ENCODE measurements at places on chromosomes 11 and 22.

- DNase-seq, result no peak
Measured at GRCh38 chr11:67300256-67300755, 3.0 kb upstream of the SSH3 start.

- no peak for DNase-seq
Measured at GRCh38 chr22:48718818-48719500, 1108.7 kb downstream of the BRD1 start.

DNA sequence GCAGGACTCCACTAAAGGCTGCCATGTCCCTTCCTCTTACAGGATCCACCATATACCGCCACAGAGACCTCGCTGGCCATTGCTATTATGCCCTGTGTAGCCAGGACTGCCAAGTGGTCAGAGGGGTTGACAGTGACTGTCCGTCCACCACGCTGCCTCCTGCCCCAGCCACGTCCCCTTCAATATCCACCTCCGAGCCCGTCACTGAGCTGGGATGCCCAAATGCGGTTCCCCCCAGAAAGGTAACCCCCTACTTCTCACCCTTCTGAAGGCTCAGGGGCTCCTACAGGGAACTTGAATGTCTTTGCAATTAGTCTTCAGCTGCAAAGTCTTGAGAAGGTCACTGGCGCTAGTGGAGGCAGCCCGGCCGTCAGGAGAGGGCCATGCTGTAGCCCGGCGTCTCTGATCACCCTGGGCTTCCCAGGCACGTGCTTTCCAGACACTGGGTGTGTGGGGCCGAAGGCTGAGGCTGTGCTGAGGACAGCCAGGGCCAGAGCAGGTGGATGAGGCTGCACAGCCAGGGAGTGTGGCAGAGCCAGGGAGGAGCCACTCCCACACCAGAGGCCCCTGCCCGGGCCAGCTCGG lies 30.0 kb upstream of the MUC5B start:
- no peak for DNase-seq

- peak; percentile 68 for DNase-seq
Measured at GRCh38 chr11:19742588-19743292, 30.1 kb downstream of the NAV2 start.

DNA sequence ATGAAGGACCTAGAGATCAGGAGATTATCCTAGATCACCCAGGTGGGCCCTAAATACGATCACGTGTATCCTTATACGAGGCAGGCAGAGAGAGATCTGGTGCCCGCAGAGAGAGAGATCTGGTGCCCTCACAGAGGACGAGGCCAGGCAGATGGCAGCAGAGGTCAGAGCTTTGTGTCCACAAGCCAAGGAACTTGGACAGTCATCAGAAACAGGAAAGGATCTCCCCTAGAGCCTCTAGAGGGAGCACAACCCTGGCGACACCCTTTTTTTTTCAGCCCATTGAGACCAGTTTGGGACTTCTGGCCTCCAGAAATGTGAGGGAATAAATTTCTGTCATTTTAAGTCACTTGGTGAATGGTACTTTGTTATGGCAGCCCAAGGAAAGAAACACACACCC lies 25.5 kb upstream of the TIMP3 start:
- DNase-seq, result no peak

GRCh38 chr11:33258631-33259205 lies 1.5 kb downstream of the HIPK3 start:
- no peak for DNase-seq

- DNase-seq, result no peak
Measured at GRCh38 chr22:28582806-28583205, 96.8 kb downstream of the TTC28 start.

DNA sequence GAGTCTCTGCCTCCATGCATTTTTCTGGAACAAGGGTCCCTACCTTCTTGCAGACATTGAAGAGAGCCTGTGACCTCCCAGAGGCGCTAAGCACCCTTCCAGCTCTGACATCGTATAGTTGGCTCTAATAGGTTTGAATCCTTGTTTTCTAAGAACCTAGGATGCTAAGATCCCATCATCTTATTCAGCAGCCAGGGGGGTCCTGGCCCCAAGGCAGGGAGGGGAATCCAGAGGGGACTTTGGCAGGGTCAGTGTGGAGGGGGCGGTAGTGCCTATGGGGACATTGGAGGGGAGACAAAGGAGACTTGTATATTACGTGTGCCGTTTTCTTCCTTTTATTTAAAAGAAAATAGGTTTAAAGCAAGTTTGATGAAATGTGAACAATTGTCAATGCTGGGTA lies 3.4 kb upstream of the LRRC10B start:
- no peak for DNase-seq

- DNase-seq, result no peak
Measured at GRCh38 chr11:1299621-1300020, 9.8 kb downstream of the TOLLIP start.

DNA sequence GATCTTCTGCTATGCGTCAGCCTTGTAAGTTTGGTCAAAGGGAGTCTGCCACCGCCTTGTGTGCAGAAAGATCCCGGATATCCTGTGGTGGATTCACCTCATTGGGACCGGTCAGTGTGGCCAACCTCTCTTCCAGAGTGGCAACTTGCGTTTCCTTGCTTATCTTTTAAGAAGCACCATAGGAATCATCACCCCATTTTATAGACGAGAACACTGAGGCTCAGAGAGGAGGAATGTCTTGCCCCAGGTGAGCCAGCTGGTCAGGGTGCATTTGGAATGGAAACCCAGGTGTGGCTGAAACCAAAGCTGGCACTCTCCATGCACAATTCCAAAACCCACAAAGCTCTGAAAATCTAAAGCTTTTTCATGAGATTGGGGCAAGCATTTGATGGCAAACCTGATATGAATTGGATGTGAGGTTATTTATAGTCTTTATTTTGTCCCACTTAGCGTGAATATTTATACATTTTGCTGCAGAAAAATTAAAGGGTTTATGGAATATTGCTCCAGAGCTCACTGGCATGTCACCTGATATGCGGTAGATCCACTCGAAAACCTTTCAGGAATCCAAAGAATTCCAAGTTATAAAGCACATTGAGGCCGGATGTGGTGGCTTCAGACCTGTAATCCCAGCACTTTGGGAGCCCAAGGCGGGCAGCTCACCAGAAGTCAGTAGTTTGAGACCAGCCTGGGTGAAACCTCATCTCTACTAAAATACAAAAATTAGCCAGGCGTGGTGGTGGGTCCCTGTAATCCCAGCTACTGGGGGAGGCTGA lies 12.1 kb upstream of the EIF3D start:
- no peak for DNase-seq

All from amygdala (tissue), 56 donors.